ENCODE measurements at places on chromosomes 4 and X. TPM values are rescaled to one million over a fixed set of nuclear protein-coding genes. Genes with fewer than 3 reads are reported as not detected.

DNA sequence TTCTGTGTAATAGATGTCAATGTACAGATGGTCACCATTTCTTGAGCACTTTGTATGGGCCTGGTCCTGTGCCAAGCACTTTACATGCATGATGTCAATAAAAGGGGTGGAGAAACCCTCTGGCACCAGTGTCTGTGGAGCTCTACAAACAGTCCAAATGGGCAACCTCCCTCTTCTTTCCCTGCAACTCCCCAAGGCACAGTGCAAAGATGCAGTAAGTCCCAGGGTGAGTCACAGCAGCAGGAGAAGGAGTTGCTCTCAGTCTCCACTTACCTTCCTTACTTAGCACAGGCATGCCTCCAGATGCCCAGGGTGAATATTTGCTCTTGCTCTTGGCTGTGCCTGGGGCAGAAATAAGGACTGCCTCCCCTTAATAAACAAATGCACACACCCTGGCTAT lies 4.3 kb downstream of the OCIAD2 start:
- ATAC-seq = peak; percentile 84

ASB12 gene
- total RNA-seq = not detected

USP26 gene
- total RNA-seq = not detected

DNA sequence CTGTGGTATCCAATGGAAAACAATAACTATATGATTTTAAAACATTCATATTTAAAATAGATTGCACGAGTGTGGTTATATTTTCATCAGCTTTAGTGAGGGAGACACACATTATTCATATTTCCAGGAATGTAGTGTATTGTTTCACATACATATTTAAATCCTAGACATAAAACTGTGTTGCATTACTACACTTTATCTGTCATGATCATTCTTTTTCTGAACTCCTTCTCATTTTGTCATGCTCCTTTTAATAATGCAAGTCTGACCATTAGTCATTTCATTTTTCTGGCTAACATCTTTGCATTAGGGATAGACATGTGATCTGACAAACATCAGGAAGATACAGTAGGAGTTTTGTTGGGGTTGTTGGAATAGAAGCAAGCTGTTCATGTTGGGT lies 1382.7 kb downstream of the PCDH7 start:
- ATAC-seq = no peak

ESX1 gene
- total RNA-seq = not detected

DNA sequence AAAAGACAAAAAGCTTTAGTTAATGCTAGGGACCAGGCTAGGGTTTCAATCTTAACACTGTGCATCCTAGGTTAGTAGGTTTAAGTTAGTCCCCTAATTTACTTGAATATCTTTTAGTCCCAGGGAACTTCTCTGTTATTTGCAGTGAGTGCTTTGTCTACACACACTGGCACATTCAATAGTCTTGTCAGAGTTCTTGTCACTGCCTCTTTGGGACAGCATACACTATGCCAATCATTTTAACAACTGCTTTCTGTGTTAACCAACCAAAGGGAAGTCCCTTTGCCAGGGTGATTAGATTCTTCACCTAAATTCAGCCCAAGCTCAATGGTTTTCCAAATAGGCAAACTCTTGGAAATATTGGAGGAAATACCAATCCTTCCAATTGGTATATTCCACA lies 221.8 kb upstream of the IGFBP7 start:
- ATAC-seq = no peak

DNA sequence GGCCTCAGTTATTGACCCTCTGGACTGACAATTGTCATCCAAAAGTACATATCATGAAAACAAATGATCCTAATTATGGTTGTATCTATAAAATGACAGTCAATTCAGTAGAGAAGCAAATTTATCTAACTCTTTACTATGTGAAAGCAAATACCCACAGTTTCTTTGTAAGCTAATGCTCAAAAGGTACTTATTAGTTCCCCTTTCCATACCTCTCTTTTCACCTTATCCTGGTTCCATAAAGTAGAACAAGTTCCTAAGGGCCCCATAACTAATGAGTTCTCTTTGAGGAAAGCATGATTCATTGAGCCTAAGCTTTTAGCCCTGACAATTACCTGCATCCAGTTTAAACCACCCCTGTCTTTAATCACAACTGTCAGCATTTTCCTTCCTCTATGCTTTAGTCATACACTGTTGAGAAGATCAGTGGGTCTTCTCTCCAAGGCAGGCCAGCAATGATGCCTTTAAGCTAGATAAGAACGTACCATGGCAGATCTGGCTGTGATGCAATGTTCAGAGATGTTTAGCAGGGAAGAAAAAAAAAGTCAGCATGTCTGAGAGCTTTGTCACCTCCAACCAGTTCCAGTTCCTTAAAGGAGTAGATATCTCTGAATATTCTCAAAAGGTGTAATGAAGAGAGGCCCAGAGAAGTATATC lies 179.7 kb upstream of the RASGEF1B start:
- peak; percentile 97 for ATAC-seq

DNA sequence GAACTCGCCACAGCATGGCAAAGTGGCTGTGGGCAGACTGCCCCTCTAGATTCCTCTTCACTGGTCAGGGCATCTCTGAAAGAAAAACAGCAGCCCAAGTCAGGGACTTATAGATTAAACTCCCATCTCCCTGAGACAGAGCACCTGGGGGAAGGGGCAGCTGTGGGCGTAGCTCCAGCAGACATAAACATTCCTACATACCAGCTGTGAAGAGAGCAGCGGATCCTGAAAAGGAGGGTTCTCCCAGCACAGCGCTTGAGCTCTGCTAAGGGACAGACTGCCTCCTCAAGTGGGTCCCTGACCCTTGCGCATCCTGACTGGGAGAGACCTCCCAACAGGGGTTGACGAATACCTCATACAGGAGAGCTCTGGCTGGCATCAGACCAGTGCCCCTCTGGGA lies 18.8 kb upstream of the ZMAT1 start:
- no peak for ATAC-seq

VCX gene
- not detected for total RNA-seq

DNA sequence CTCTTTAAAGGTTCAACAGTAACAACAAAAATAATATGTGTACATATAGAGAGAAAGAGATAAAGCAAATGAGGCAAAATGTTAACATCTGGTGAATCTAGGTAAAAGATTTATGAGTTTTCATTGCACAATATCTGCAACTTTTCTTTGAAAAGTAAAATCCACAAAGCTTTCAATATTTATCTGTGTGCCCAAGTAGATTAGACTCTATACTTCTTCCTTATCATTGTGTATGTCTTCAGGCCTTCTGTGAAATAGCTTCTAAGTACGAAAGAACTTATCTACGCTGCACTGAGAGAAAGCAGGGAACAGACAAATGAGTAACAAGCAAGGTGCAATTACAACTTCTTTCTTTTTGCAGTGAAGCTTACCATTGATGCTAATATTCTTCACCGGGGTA lies 81.6 kb downstream of the NPNT start:
- no peak for ATAC-seq

DNA sequence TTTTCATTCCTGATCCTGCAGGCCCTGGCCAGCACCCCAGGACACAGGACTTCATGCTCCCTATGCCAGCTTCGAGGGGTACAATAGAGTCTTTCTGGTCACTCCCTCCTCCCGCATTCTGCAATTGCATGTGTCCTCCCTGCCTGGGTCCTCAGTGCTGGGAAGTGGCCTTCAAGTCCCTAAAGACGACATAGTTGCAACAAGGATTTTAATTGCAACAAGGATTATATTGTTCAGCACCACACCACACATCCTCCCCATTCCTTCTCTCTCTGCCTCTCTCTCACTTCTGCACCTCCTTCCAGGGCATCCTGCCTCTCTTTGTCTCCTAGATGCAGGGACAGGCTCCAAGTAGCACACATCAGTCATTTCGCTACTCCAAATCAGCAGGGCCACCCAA lies 25.5 kb downstream of the SCD5 start:
- ATAC-seq = no peak

DNA sequence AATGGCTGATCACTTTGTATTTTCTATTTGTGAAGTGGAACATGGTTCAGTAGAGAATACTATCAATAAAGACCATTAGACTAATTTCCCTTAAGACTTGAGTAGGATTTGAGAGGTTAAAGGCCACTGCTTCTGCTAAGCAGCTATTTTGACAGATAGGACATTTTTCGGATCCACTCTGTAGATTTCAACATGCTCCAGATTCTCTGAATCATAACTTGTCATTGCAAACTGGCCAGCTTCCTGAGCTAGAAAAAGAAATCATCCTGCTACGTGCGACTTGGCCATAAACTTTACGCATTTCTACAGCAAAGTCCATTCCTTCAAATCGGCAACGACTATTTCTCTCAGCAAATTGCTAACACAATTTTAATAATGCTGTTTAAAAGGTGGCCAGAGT lies 55.2 kb downstream of the MGST2 start:
- no peak for ATAC-seq

JADE3 gene
- total RNA-seq = 4.9 TPM

CTSO gene
- 2.4 TPM for total RNA-seq

- ATAC-seq = no peak
Measured at GRCh38 chr4:6056976-6057766, 38.9 kb upstream of the C4orf50 start.

DNA sequence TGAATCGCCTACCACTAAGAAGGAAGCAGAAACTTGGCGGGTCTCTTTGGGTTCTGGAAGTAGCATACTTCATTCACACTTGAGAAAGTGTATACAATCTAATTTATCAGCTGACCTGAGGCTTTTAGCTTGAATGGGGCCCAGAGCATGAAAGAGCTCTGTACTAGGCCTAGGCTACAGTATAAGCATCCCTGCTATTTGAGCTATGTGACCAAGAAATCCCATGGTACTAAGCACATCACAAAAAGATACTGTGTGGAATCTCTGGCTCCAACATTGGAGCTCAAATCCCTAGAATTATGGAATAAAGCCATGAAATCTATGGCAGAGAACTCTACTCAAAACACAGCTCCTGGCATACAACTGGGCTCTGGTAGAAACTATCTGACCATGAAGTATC lies 43.9 kb upstream of the CCDC149 start:
- ATAC-seq = no peak

DNA sequence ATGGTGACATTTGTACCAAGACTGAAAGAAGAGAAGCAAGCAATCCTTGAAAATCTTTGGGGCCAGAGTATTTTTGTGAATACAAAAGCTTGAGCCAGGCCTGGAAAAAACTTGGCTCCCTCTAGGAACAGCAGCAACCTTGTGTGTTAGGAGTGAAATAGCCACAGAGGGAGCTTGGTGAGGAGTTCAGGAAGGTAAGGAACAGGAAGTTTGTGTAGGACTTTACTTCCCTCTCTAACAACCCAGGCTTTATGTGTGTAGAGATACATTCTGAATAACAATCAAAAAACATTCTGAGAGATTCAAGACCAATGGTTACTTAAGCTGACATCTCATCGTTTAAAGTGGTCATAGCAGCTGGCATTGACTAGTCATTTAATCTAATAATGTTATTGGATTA lies 668.5 kb downstream of the PCDH18 start:
- no peak for ATAC-seq

UGT2B11 gene
- not detected for total RNA-seq

UGT2B7 gene
- not detected for total RNA-seq

DNA sequence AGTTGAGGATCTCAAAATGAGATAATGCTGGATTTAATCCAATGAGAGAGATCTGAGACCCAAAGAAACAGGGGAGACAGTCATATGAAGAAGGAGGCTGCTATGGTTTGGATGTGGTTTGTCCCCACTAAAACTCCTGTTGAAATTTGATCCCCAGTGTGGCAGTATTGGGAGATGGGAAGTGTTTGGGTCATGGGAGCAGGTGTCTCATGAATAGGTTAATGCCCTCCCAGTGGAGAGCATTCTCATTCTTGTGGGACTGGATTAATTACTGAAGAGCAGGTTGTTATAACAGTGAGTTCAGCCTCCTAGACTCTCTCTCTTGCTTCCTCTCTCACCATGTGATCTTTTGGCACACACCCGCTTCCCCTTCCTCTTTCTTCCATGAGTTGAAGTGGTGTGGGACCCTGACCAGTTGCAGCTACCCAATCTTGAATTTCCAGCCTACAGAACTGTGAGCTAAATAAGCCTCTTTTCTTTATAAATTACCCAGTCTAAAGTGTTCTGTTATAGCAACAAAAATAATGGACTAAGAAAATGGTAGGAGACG lies 70.3 kb downstream of the PPEF2 start:
- no peak for ATAC-seq

GRCh38 chr4:84070289-84070688 lies 428.8 kb downstream of the NKX6-1 start:
- ATAC-seq = no peak

DNA sequence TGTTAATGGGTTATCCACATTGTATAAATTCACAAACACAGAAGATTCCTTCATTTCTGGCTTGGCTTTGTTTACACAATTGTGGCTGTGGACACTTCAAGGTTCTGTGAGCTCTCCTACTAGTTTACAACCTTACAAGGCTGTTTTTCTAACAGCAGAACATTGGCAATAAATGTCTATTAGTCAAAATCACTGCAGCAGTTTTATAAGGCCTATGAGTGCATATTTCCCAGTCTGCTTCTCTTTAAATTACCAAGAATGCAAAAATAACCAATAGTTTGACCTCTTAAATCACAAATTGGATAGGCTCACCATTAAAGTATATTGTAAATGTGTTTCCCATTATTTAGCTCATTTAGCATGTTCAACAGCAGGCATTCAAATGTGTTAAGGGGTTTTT lies 239.2 kb downstream of the DKK2 start:
- ATAC-seq = no peak

CNKSR2 gene
- not detected for total RNA-seq

C4orf50 gene
- 0.04 TPM for total RNA-seq

GRCh38 chr4:20284990-20285389 lies 33.3 kb downstream of the SLIT2 start:
- peak; percentile 88 for ATAC-seq

TKTL2 gene
- total RNA-seq = not detected

- ATAC-seq = peak; percentile 94
Measured at GRCh38 chrX:68307769-68308168, 125.5 kb downstream of the OPHN1 start.

DNA sequence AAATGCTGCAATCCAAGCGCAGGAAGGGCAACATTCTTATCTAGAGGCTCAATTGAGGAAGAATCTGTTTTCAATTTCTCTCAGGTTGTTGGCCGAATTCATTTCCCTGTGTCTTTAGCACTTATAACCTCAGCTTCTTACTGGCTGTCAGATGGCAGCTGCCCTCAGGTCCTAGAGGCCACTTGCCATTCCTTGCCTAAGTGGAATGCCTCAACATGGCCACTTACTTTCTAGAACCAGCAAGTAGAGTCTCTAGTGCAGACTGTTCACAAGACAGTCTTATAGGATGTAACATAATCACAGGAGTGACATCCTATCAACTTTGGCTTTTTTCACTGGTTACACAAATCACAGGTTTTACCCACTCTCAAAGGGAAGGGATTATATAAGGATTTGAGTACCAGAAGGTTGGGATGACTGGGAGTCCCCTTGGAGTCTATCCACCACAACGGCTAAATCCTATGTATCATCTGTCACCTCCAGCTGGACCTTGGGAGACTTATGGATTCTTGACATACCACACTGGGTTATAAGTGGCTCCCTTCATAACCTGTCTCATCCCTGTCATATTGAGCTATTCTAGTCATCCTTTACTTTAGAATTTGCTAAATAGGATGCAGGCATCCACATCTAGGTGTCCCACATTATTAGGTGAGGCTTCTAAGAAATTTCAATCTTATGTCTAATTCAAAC lies 297.9 kb upstream of the CTSO start:
- no peak for ATAC-seq
